ENCODE measurements at places on chromosomes 2 and 18. TPM values are rescaled to one million over a fixed set of nuclear protein-coding genes. Genes with fewer than 3 reads are reported as not detected.

Gene IL1RN
- total RNA-seq: 0.40 TPM

Gene PCARE
- total RNA-seq: not detected

Gene PSTPIP2
- 7.3 TPM for total RNA-seq

Gene CCDC68
- 2.3 TPM for total RNA-seq

Gene C1QL2
- not detected for total RNA-seq

Gene XRCC5
- total RNA-seq: 149 TPM

Gene DLX2
- not detected for total RNA-seq

Gene RUFY4
- total RNA-seq: not detected

Gene TRIM43B
- not detected for total RNA-seq

Gene GKN2
- total RNA-seq: not detected

Gene DIPK1C
- total RNA-seq: 0.17 TPM

Gene ITPRID2
- total RNA-seq: 101 TPM

Gene NMS
- not detected for total RNA-seq

Gene CIAO1
- 101 TPM for total RNA-seq

Gene COLEC11
- 5.9 TPM for total RNA-seq

Gene IL1B
- total RNA-seq: 2.7 TPM

Gene ANKAR
- 10.7 TPM for total RNA-seq

Gene PROKR1
- total RNA-seq: not detected

Gene DLGAP1
- 1.3 TPM for total RNA-seq

Gene PGAP1
- 7.5 TPM for total RNA-seq

Gene SCG2
- 1.7 TPM for total RNA-seq

Gene TNFAIP6
- total RNA-seq: 7.5 TPM

Gene ARHGEF4
- total RNA-seq: 51.5 TPM

Gene CFC1
- not detected for total RNA-seq

Gene IL1F10
- total RNA-seq: not detected

Gene TYMS
- total RNA-seq: 3.2 TPM

Gene PRADC1
- 34.8 TPM for total RNA-seq

Gene ZNF396
- total RNA-seq: 0.99 TPM

Gene LHCGR
- 0.65 TPM for total RNA-seq

Gene CIB4
- total RNA-seq: not detected

Gene C2orf15
- not detected for total RNA-seq

Gene VSNL1
- total RNA-seq: not detected

Gene ACTG2
- total RNA-seq: 8,538 TPM

Gene CCDC141
- 2.7 TPM for total RNA-seq

Gene MBP
- total RNA-seq: 31.3 TPM

Gene KIAA2012
- total RNA-seq: 0.45 TPM

Data from esophagus muscularis mucosa (tissue), 4 donors.